ENCODE measurements at places on chromosomes 2 and 18. TPM values are rescaled to one million over a fixed set of nuclear protein-coding genes. Genes with fewer than 3 reads are reported as not detected.

Gene CFAP221
- polyA plus RNA-seq = 0.14 TPM

Gene RAPGEF4
- polyA plus RNA-seq = 5.2 TPM

Gene RNF144A
- 3.6 TPM for polyA plus RNA-seq

Gene TFCP2L1
- polyA plus RNA-seq = 0.03 TPM

Gene FBXO15
- 0.88 TPM for polyA plus RNA-seq

Gene NFATC1
- polyA plus RNA-seq = 12.0 TPM

Gene CHRNG
- polyA plus RNA-seq = not detected

Gene ST6GAL2
- polyA plus RNA-seq = 0.23 TPM

Gene DPP4
- 5.2 TPM for polyA plus RNA-seq

Gene CDK5R2
- polyA plus RNA-seq = not detected

Gene SESTD1
- 8.0 TPM for polyA plus RNA-seq

Gene C1QL2
- not detected for polyA plus RNA-seq
